ENCODE measurements at places on chromosomes 5 and 9. TPM values are rescaled to one million over a fixed set of nuclear protein-coding genes. Genes with fewer than 3 reads are reported as not detected.
A peak's percentile ranks its signal among the peaks of the same experiment; 100 is the strongest.

DNA sequence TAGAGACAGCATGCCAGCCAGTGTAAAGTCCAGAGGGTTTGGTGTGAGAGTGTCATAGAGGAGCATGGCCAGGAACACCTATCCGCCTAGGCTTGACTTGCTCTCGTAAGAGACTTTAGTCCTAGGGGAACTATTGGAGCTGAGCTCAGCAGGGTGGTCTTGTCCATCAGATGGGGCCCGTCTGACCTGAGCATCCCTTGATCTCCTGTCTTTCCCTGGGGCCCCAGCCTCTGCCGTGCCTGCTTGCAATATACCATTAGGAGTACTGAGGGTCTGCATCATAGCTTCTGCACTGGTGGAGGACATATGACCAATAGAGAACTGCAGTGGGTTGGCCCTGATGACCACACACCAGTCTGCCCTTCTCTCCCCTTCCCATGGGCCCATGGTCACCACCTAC is 251.0 kb downstream of the TUSC1 start:
- no peak for DNase-seq

DNA sequence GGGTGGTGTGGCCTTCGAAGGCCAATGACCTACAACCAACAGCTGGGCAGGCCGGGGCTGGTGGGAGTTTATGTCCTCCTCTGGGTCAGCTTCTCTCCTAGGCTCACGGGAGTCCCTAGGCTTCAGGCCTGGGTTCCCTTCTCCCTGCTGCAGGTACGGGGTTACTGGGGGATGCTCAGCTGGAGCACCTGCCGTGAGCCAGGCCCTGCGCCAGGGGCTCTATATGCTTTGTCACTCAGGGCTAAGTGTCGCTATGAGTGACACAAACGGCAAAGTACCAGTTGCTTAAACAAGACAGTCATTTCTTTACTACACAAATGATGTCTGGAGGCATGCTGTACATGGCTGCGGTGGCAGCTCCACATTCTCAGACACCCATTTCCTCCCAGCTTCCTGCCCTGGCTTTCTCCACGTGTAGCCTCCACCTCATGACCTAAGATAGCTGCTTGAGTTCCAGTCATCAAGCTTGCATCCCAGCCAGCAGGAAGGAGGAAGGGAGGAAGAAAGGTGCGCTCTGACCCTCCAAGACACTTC is 22.5 kb upstream of the NINJ1 start:
- no peak for DNase-seq

GRCh38 chr5:179852993-179853547 is 5.5 kb downstream of the MRNIP start:
- no peak for DNase-seq

- DNase-seq = no peak
Measured at GRCh38 chr9:133340916-133341315, 4.9 kb upstream of the SURF6 start.

- no peak for DNase-seq
Measured at GRCh38 chr5:16995372-16995771, 59.3 kb upstream of the MYO10 start.

- DNase-seq = no peak
Measured at GRCh38 chr5:150368526-150368925, 11.0 kb downstream of the TCOF1 start.

- peak; percentile 74 for DNase-seq
Measured at GRCh38 chr9:129166623-129167557, 11.2 kb downstream of the IER5L start.

- DNase-seq = no peak
Measured at GRCh38 chr9:129126749-129127618, 15.8 kb downstream of the PTPA start.

GRCh38 chr9:14391620-14392019 is 77.7 kb upstream of the NFIB start:
- no peak for DNase-seq

The ASPN gene
- not detected for total RNA-seq

The NTNG2 gene
- 5.7 TPM for total RNA-seq

The UNC13B gene
- 6.7 TPM for total RNA-seq

The NUTM2F gene
- not detected for total RNA-seq

Data from A172 (cell line).